Ascending aorta (tissue), 2 donors: ENCODE measurements at places on chromosomes 7 and 10. TPM values are rescaled to one million over a fixed set of nuclear protein-coding genes. Genes with fewer than 3 reads are reported as not detected.

The KCNMA1 gene
- 28.6 TPM for total RNA-seq

The WNT8B gene
- not detected for total RNA-seq

The ZKSCAN5 gene
- total RNA-seq, result 4.4 TPM

The FFAR4 gene
- total RNA-seq, result not detected

The COMMD3 gene
- total RNA-seq, result 21.9 TPM

The SPDYE2B gene
- not detected for total RNA-seq

The GARS1 gene
- 41.7 TPM for total RNA-seq

The FLNC gene
- total RNA-seq, result 117 TPM

The TEX36 gene
- total RNA-seq, result not detected

The VAX1 gene
- total RNA-seq, result not detected

The HYCC1 gene
- total RNA-seq, result 10.9 TPM
